NCI-H1694 treated with DMSO at 0.1 percent for 48 hours (cell line): ENCODE measurements at places on chromosomes 2 and 18.
A peak's percentile ranks its signal among the peaks of the same experiment; 100 is the strongest.

GRCh38 chr18:71329114-71329513, 1040.3 kb downstream of the SOCS6 start:
- no peak for DNase-seq

GRCh38 chr2:232672588-232672987, 24.5 kb upstream of the GIGYF2 start:
- no peak for DNase-seq

DNA sequence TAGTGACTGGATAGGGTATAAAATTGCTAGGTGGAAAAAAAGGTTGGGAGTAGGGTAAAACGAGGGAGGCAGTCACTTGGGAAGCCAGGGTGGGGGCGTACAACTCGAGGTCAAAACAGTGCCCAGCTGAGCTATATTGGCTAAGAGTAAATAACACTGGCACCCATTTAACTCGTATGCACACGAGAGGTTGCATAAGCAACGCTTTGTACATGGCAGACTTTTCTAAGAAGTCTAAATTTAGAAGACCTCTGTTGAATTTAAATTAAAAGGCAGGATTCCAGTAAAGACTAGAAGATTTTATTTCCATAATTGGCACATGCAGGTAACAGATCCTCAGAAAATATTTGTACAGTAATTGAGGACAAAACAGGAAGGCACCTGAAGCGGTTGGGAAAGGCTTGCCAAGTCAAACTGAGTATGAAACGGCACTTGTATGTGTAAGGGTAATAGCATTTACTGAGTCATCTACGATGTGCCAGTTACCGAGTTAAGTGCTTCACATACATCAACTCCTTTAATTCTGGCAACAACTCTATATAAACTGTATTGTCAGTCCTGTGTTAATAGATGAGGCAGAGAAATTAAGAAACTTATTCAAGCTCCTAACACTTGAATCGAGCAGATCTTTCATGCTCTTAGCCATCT, 1.4 kb upstream of the MALT1 start:
- no peak for DNase-seq

DNA sequence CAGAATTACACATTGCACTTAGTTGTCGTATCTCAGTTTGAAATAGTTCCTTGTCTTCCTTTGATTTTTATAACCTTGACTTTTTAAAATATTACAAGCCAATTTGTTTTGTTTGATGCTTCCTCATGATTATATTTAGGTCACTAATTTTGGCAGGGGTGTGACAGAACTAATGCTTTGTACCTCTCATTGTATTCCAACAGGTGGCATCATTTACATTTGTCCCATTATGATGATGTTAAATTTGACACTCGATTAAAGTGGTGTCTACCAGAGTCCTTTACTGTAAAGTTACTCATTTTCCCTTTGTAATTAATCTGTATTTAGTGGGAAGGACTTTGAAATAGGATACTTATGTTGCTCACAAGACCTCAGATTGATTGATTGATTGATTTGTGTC, 21.5 kb upstream of the MFSD2B start:
- peak; percentile 14 for DNase-seq

- no peak for DNase-seq
These were observed 508.2 kb downstream of the TNS1 start for GRCh38 chr2:217494557-217494956.

DNA sequence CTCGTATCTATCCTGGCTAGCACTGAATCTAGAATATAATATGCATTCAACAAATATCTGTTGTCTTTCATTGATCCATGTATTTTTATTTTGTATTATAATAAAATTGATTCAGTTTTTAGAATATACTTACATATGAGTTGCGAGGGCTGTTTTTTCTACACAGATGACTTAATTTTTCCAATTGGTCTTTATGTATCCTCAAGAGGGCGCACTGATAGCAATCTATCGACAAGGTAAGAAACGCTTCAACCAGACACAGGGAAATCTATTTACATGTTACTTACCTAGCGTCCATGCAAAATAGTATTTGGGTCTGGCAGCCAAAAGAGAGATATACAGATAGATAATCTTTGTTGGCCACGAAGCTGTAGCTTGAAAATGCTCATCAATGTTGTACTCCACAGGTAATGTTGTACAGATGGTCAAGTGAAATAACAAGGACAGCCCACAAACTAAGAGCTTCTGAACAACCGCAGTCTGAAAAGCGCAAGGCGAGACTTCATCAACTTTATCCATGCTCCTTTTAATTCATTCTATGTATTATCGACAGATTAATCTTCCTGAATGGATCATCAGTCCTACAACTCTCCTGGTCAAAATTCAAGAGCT, 35.5 kb upstream of the KIDINS220 start:
- DNase-seq, result peak; percentile 84
